NCI-H2029 treated with DMSO at 0.1 percent for 48 hours (cell line): ENCODE measurements at places on chromosomes 12 and 14.

- no peak for DNase-seq
Observed at GRCh38 chr14:78690836-78691235, 520.7 kb downstream of the NRXN3 start.

DNA sequence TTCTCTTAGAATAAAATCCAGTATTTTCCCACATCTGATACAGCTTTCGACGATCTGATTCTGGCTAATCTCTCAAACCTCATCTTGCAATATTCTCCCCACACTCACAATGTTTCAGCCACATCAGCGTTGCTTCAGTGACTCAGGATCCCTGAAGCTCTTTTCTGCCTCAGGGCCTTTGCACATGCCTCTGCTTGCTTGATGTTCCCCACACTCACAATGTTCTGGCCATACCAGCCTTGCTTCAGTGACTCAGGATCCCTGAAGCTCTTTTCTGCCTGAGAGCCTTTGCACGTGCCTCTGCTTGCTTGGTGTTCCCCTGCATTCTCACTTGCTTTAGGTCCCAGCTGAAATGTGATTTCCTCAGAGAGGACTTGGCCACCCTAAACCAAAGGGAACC lies 2.6 kb downstream of the C12orf42 start:
- DNase-seq = no peak

DNA sequence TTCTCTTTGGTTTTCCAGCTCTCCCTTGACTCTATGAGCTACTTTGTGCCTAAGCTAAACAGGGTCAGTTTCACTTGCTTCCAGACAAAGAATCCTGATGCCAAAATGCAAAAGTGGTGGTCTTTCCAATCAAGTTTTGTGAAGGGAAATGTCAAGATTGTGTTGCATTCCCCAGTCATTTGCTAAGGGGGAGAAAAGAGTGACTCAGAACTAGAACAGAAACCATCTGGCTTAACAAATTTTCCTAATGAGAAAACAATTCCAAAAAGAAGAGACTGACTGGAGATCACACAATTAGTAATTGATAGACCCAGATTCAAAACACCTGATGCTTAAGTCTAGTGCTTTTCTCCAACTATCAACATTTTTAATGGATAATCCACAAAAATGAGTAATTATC lies 235.1 kb upstream of the DIO2 start:
- DNase-seq = no peak

GRCh38 chr12:128690641-128691040 lies 133.1 kb downstream of the SLC15A4 start:
- DNase-seq = peak; percentile 78

DNA sequence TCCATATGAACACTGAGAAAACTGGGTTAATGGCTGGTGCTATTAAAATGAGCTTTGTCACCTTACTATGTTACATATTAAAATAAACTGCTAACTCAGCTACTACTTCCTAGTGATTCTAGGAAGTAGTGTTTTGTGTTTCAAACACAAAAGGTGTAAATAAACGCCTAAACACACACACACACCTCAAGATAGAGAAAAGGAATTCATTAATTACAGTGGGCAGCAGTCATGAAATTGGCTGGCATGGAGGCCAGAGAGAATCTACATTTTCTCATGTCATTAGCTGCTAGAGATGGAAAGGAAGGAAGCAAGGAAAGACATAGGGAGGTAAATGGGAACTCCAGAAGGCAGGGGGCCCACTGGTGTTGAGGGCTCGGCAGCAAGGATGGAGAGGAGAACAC lies 787 bp upstream of the PRMT5 start:
- DNase-seq = no peak

- no peak for DNase-seq
Observed at GRCh38 chr12:46787496-46788055, 38.2 kb downstream of the SLC38A4 start.

DNA sequence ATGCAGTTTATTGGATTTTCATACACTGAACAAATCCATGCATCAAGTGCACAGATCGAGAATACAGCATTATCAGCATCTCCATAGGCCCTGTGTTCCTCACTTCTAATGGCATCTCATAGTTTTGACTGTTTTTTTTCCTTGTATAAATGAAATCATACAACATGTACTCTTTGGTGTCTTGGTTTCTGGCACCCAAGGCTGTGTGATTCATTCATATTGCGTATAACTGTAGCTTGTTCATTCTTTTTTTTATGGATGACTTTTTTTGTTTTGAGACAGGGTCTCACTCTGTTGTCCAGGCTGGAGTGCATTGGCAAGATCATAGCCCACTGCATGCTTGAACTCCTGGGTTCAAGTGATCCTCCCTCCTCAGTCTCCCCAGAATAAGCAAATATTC lies 14.3 kb downstream of the RASSF8 start:
- DNase-seq = no peak

DNA sequence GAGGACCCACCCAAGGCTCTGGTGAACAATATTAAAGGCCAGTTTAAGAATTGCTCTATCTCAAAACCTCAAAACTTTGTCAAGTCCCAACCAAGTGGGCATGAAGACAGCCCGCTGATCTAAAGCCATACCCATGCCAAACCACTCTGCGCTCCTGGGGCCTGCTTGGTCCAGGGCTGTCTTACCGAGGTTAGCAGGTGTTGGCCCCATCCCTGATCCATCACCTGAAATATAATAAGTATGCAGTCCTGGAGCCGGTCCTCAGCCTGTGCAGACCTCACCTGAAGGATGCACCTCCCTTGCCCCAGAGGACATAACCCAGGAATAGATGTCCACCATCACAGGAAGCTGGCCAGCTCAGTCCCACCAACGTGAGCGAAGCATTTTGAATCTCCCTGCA lies 198.3 kb upstream of the FKBP4 start:
- no peak for DNase-seq

- DNase-seq = no peak
Observed at GRCh38 chr14:42806909-42807315, 1200.2 kb downstream of the LRFN5 start.

DNA sequence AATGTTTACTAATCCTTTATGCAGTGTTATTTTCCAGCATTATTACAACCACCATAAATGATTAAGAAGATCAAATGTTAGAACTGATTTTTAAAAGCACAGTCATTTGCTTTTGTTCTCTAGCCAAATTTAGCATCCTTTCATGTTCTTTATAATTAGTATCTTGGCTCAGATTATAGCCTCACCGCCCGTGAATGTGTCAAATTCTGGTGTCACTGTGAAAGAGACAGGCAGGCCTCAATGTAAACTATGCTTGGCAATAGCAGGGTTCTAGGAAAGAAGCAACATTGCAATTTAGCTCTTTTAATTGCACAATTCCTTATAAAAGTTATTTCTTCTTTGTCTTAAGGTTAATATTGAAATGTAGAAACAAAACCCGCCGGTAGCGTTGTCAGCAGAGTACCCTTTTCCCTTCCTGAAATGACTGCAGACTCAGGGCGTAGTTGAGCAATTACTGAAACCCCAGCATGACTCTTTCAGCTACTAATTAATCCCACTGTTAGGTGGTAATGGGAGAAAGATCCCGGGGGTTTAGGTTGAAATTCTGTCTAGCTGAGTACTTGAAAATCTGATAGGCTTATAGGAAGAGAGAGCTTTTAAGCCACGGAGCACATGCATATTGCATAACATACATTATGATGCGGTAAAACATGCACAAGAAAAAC lies 1600.5 kb upstream of the SEL1L start:
- DNase-seq = no peak

GRCh38 chr14:95052016-95052585 lies 105.2 kb downstream of the DICER1 start:
- no peak for DNase-seq

- DNase-seq = no peak
Observed at GRCh38 chr12:18721452-18721851, 16.4 kb downstream of the PLCZ1 start.

DNA sequence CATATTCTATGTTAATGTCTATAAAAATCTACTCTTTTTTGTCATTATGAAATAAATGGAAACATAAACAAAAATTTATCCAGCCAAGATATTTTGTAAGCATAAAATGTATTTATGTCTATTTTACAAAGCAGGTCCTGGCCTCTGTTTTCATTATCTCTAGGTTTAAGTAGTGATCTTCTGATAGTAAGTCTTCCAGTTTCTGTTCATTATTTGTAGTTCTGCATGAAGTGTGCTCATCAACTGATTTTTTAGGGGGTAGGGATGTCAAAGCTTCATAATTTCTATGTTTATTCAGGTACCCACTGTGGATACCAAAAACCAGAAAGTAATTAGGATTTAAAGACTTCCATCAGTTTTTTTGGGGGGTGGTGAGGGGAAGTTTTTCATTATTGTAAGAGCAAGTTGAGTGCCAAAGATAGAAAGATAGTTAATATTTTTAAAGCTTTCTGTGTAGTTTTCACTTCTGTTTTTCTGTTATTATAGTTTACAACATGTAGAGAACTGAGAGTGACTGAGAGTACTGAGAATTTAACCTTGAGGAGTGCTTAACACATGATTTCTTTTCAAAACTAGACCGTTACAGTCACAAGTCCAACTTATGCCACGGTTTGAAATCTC lies 30.6 kb upstream of the LMO3 start:
- DNase-seq = no peak
